ENCODE measurements at places on chromosomes 6 and 20. TPM values are rescaled to one million over a fixed set of nuclear protein-coding genes. Genes with fewer than 3 reads are reported as not detected.

DNA sequence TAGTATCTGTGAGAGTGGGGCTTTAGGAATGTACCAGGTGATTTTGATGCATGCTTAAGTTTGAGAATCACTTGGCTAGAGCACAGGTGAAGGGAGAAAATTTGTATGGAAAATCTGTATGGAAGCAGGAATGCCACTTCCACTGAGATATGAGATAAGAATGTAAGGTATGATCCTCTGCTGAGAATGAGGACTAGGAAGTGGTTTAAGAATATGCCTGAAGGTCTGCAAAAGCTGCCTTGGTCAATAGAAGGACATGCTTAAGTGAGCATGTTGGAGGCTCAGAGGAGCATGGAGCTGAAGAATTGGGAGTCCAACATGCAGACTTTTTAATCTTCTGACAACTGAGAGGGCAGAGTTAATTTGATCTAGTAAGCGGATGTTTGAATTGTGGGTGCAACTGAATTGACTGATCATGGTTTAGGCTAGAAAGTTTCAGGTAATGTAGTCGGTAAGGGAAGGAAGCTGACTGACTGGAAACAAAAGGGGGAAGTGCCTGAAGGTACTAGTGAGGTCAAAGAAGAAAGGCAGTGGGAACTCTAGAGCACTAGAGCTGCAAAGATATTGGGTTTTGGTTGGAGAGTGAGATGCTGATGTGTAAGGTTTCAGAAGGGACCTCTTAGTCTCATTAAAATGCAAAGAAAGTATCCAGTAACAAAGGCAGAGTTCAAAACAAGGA lies 28.6 kb upstream of the NOTCH4 start:
- DNase-seq, result no peak

DNA sequence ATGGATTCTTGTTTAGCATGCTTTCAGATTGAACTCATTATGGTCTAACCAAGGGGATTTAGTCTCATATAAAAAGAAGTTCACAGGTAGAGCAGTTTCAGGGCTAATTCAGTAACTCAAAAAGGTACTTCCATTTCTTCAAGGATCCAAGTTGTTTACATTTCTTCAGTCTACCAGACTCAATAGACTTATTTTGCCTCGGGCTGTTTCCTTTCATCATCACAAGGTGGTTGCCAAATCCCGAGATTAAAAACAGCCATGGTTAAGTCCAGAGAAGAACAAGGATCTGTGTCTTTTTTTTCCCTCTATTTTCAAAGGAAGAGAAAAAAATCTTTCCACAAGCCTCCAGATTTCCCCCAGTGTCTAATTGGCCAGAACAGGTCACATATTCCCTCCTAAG lies 69.8 kb upstream of the SNX9 start:
- DNase-seq, result peak; percentile 5

- no peak for DNase-seq
These were observed 18.4 kb downstream of the NUDT3 start for GRCh38 chr6:34374069-34374468.

GRCh38 chr6:141848029-141848890 lies 284.5 kb upstream of the GJE1 start:
- DNase-seq, result no peak

DNA sequence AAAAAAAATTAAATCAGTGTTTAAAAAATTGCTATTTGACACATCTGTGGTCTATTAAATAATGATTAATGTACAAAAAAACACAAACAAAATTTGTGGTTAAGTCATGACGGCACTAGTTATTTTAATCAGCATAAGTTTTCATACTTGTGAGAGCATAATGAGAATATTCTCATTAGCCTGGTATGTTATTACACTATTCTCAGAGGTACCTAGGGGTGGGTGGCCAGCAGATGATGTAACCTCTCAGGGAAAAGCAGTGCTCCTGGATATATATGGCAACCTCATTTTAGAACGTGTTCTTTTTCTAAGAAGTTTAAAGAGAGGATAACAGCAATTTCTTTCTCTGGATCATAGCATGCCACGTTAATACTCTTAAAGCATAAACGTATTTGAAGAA lies 109.2 kb downstream of the GJA1 start:
- DNase-seq, result no peak

- DNase-seq, result no peak
These were observed 136.9 kb downstream of the PREX1 start for GRCh38 chr20:48690888-48691287.

DNA sequence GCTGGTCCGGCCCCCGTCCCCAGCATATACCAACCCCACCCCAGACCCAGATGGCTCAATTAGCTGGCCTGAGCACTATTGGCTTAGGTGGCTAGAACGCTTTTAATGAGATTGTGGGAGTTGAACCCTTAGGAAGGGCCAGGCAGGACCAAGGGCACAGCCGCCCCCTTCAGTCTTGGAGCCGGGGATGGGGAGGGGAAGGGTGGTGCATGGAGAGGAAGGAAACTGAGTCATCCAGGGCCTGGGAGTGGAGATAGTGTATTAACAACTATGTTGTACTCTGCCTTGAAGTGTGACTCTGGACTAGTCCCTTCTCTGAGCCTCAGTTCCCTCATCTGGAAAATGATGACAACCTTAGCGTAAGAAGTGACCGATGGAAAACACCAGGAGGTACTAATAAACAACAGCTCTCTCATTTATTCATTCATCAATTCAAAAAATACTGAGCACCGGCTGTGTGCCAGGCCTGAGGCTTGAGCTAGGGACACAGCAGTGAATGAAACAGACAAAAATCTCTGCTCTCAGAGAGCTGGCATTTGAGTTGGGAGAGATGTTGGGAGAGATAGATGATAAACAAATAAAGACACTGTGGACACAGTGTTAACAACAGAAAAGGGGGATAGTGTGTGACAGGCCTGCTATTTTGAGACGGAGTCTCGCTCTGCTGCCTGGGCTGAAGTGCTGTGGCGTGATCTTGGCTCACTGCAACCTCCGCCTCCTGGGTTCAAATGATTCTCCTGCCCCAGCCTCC lies 11.5 kb downstream of the PEDS1 start:
- DNase-seq, result no peak

DNA sequence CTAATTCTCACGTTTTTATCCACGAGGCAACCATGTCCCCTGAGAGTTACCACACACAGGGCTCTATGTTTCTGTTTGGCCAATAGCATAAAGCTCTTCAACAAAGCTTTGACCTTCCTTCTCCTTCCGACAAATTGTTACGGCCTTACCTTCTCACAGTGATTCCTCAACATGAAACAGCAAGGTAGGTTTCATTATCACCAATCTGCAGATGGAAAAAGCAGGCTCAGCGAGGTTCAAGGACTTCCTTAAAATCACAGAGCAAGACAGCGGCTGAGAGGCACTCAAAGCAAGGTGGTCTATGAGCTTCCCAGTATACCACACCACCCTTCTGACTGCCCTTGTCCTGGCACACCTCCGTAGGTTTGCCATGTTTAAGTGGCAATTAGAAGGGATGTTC lies 360.0 kb downstream of the CD83 start:
- DNase-seq, result no peak

GRCh38 chr6:8930009-8930408 lies 494.7 kb upstream of the SLC35B3 start:
- DNase-seq, result no peak

DNA sequence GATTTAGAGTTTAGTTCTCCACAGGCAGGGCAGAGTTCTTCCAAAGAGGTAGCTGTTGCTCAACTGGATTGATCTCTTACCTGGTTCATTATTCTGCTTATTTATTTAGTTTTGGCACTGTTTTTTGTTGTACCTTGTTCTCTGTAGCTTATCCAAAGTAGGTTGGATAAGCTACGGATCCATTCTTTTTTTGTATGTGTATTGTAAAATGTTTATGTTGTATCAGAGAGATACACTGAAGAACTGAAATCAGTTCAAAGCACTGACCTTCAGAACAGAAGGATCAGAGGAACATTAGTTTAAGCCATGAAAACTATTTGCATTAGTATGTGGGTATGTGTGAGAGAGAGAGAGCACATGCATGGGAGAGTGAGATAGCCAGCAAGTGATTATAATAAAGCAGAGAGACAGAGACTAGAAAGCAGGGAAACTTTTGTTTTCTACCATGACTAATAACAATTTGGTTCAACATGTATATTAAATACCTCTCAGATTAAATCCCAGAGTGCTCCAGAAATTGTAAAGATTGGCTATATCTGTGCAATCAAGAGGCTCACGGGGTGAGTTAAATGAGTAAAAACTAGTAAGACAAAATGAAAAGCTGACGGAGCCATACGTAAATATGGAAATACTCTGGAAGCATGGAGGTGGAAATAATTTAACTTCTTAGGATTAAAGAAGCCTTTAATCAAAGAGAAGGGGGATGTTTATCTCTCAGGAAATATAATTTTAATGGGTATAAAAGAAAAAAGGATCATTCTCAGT lies 40.2 kb downstream of the ITCH start:
- no peak for DNase-seq

- DNase-seq, result no peak
These were observed 164.1 kb downstream of the SYNDIG1 start for GRCh38 chr20:24633521-24633920.

GRCh38 chr6:155534678-155535077 lies 79.0 kb upstream of the NOX3 start:
- no peak for DNase-seq

GRCh38 chr6:33983109-33983716 lies 162.7 kb downstream of the GRM4 start:
- DNase-seq, result no peak

GRCh38 chr20:32516583-32517517 lies 68.3 kb downstream of the NOL4L start:
- DNase-seq, result no peak

DNA sequence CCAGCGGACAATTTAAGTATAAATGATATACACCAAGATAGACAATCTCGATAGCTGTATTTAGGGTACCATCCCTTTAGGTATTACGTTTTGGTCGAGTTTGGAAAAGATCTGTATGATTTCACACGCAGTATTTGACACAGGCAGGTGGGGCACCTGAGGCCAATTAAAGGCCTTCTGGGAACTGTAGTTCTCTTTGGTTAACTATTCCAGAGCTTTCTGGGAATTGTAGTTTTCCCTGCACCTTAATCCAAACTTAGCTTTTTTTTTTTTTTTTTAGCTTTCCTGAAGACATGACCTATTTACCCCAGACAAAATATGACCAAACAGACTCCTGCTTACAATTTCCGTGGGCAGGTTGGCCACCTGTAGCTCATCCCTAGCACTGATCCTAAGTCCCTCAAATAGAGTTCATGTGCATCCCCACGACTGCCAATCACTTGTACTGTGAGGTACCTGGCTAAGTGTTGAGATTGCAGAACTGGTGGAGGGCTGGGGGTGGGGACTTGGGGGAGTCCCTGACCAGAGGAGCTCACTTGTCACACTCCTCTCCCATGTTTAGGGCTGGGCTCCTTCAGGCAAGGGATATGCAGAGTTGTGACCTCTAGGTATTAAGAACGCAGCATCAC lies 999 bp upstream of the EHMT2 start:
- DNase-seq, result peak; percentile 79

DNA sequence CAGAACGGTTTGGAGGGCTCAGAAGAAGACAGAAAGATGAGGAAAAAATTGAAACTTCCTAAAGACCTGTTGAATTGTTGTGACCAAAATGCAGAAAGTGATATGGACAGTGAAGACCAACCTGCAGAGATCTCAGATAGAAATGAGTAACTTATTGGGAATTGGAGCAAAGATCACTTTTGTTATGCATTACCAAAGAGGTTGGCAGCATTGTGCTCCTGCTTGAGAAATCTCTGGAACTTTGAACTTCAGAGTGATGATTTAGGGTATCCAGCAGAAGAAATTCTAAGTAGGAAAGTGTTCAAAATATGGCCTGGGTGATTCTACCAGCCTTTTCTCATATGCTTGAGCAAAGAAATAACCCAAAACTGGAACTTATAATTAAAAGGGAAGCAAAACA lies 136.0 kb downstream of the GJA1 start:
- no peak for DNase-seq

- DNase-seq, result no peak
These were observed 23.6 kb upstream of the HLA-E start for GRCh38 chr6:30465595-30466306.

- no peak for DNase-seq
These were observed 13.7 kb downstream of the RAET1E start for GRCh38 chr6:149884215-149884614.

GRCh38 chr6:166305562-166306117 lies 2.6 kb downstream of the PRR18 start:
- no peak for DNase-seq

DNA sequence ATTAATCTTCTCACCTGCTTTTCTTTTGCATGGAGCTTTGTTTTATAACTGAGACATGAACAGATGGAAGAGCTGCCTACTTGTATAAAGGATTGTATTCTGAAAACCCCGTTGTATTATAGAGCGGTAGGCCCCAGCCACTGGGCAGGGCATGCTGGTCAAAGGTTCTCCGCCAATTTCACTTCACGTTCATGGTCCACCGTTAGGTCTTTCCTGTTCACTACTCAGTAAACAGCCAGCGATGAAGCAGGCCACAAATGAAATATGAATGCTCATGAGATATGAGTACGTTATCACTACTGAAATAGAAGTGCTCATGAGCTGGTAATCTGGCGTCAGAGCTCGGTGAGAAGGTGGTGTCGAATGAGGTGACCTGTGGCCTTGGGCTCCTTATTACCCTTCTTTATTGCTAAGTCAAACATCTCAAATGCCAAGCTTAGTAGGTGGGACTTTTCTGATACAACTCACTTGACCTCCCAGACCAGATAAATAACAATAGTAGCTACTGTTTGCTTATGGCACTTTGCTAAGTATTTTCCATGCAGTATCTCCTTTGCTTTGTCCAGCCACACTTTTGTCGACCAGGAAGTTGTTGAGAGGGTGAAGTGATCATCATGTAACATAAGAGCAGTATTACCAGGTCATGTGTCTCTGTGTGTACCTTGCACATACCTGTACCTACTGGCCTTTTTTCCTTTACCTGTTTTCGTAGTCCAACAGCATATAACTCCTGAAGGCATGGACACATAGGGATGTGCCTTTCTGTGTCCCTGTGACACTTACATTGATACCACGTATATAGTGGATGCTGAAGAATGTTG lies 16.7 kb downstream of the EDN3 start:
- DNase-seq, result no peak

Gene BNIP5
- not detected for total RNA-seq

Gene CNR1
- 2.5 TPM for total RNA-seq

Gene CD93
- not detected for total RNA-seq

Gene ABCC10
- 44.4 TPM for total RNA-seq

Gene CARMIL1
- not detected for total RNA-seq

Gene EFCAB8
- 0.25 TPM for total RNA-seq

Gene CPNE5
- total RNA-seq, result 0.63 TPM

Gene GATA5
- not detected for total RNA-seq

Gene NINL
- 0.19 TPM for total RNA-seq

Gene SLA2
- total RNA-seq, result 0.19 TPM

Gene EYA2
- total RNA-seq, result not detected

Gene NR2E1
- not detected for total RNA-seq

Gene ERVFRD-1
- not detected for total RNA-seq

Gene ATP6V1G2
- total RNA-seq, result 34.9 TPM

Gene VIP
- total RNA-seq, result not detected

Gene EPHA7
- total RNA-seq, result not detected

Gene OTOR
- not detected for total RNA-seq

Gene HELZ2
- total RNA-seq, result 15.4 TPM

Gene REV3L
- total RNA-seq, result 38.6 TPM

Measured in Karpas-422 (cell line).